NCI-H1105 (cell line): ENCODE measurements at places on chromosomes 2 and 18.

GRCh38 chr2:126864861-126865260 is 33.8 kb upstream of the TEX51 start:
- no peak for DNase-seq

- no peak for DNase-seq
These were observed 14.2 kb upstream of the TRAF3IP1 start for GRCh38 chr2:238305965-238306671.

DNA sequence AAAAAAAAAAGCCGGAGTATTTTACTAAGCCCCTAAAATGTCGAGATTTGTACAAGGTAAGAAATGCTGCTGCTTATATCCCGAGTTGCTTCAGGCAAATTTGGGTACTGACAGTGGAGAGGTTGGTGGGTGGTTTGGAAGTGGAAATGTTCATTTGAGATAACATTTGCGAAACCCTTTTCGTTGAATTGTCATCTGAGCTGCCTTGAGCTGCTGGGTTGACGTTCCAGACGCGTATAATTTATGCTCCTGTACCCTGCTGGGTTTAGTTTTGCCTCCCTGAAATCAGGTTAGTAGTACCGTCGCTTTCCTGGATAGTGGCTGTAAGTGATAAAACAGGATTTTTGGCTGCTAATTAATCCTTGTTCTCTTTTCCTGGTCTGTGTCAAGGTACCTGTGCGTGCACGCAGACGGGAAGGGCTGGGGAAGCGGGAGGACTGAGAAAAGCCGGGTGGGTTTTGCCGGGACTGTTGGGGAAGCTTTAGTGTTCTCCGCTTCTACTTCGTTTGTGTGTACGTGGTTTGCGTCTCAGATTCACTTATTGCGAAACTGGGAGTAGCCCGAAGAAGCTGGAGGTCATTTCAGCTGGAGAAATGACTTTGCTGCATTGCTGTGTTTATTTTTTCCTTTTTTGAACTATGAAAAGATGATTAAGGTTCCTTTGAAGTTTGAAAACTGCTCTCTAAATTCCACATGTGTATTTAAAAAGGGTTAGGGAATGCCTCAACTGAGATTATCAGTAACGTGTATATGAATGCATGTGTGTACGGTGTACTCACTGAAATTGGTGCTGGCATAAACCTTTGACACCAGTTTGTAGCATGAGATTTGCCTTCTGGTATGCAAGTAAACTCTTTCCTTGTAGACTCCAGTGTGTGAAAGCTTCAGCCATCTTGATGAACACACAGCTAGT is 709 bp downstream of the UGP2 start:
- DNase-seq, result no peak

- no peak for DNase-seq
These were observed 4.6 kb upstream of the FMNL2 start for GRCh38 chr2:152330235-152330866.

- DNase-seq, result no peak
These were observed 143.5 kb downstream of the TGIF1 start for GRCh38 chr18:3593381-3593903.

DNA sequence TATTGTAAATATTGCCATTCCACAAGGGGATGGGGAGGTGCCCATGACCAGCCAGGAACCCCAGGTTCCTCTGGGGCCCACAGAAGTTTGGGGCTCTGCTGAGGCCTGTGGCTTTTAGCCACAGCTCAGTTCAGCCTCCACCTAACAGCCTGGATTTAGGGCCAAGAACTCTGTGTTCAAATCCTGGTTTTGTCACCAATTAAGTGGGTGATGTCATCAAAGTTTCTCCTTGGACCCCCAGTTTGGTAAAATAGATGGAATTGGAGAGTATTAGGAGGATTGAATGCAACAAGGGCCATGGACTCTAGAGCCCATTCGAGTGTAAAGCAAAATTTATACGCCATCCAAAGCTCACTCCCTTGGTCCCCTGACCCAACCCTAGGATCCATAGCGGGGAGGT is 3.2 kb upstream of the FEV start:
- DNase-seq, result no peak

GRCh38 chr2:223262946-223263345 is 211.0 kb downstream of the KCNE4 start:
- no peak for DNase-seq
